Right lobe of liver (tissue), 6 donors: ENCODE measurements at places on chromosomes 6 and 20. TPM values are rescaled to one million over a fixed set of nuclear protein-coding genes. Genes with fewer than 3 reads are reported as not detected.

The TMEM151B gene
- not detected for total RNA-seq

GRCh38 chr6:15553031-15553430 is 109.8 kb downstream of the DTNBP1 start:
- no peak for DNase-seq

DNA sequence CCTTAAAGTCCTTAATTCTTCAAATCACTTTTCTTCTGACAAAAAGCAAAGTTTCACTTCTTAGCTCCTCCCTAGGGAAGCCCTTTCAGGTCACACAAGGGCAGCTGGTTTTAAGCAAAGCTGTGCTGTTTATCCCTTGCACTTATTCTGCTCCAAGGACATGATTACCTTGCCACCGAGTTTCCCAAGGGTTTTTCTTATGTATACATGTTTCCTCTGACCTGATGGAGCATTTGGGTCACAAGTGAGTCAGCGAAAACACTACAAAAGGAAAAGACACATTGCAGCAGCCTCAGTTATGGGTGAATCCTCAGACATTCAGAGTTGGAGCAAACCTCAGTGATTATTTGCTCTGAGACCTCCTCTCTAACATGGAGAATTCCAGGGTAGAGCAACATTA is 26.6 kb upstream of the ILRUN start:
- no peak for DNase-seq

GRCh38 chr6:4316867-4317400 is 181.6 kb upstream of the ECI2 start:
- DNase-seq, result no peak

The REPS1 gene
- 68.0 TPM for total RNA-seq

The BPI gene
- total RNA-seq, result not detected

DNA sequence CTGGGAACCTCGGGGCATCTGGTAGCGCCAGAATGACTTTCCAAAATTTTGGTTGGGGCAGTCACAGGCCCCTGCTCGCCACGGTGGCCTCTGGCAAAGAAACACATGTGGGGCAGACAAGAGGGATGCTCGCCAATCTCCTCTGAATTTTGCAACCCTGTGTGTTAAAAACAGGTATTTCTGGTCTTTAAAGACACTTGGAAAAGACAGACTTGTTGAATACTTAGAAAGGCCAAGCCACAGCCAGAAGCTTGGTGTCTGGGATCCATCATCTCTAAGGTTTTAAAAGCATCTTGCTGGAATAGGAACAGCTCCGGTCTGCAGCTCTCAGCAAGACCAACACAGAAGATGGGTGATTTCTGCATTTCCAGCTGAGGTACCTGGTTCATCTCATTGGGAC is 31.2 kb downstream of the HLA-E start:
- DNase-seq, result no peak

The BTNL2 gene
- total RNA-seq, result not detected

DNA sequence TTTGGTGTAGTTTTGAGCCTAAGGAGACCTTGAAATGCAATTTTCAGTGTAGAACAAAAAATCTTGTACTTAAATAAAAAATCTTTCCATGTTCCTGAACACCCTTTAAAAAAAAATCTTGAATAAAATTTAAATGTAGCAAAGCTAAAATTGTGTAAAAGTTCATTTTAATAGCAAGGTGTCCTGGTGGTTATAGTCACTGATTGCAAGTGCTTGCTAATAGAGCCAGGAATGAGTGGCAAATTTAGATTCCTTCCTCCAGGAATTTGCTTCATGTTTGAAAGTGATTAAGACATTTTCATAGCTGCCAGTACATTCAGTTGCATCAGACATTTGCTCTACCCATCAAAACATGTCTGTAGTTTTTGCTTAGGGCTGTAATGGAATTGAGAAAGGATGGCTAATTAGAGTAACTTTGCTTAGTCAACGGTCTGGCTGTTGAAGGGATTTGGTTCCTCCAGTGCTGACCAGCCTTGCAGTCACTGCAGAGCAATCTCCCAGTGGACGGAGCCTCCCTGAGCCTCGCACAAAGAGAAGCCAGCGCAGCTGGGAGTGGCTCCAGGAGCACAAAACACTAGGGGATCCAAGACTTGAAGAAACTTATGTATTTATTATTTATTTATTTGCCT is 36.5 kb downstream of the AKAP12 start:
- no peak for DNase-seq

The SLC17A2 gene
- 39.8 TPM for total RNA-seq

DNA sequence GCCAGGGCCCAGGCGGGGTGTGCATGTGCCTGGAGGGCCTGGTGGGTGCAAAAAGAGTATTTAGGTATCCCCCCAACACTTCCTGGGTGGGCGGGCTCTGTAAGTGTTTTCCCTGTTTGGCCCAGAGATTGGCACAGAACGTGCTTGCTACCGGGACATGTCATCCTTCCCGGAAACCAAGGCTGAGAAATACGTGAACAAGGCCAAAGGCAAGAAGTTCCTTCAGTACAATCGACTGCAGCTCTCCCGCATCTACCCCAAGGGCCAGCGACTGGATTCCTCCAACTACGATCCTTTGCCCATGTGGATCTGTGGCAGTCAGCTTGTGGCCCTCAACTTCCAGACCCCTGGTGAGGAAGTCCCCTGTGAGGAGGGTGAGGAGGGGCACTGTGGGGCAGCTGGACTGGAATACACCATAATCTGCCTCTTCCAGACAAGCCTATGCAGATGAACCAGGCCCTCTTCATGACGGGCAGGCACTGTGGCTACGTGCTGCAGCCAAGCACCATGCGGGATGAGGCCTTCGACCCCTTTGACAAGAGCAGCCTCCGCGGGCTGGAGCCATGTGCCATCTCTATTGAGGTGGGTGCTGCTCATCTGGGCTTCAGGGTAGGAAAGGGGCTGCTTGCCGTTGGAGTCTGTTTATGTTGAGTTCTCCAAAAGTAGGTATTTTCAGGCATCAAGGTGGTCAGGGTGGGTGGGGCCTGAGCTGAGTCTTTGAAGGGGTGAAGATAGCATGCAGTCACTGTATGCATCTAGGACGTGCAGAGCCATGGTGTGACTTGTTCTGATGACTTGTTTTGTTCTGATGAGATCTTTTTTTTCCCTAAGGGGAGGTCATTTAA is 35.2 kb downstream of the PLCG1 start:
- no peak for DNase-seq

DNA sequence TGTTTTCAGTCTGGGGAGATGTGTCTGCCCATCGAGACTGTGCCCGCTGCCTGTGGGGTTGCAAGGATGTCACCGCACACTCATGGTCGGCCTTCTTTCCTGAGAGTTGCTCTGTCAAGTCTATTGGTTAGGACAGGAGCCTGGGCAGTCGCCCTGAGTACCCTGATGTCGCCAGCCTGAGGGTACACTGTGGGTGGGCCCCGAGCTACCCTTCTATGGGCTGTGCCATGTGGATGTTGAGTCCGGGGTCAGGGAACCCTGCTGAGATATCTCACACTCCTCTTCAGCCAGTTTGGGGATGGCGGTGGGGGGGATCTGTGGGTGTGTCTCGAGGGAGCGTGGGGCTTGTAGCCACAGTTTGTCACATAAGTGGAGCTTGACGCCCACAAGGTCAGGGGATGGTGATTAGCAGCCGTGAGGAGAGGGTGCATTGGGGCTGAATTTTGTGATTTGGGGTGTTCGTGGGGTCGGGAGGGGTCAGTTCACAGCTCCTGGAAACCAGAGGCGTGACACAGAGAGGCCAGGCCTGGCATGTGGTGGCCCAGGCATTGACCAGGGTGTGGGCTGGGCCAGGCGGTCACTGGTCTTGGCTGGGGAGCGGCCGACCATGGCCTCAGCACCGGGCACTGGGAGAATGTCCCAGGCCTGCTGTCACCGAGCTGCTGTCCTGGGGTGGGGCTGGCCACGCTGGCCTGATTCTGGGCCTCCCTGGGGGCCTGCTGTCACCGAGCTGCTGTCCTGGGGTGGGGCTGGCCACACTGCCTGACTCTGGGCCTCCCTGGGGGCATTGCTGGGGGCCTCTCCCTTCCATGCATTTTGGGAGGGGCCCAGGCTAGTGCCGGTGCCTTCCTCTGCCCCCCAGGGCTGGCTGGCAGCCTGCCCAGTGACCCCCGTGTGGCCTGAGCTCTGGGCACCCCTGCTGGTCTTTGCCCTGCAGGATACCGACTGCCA is 1.6 kb upstream of the NPBWR2 start:
- no peak for DNase-seq

The SESN1 gene
- 17.1 TPM for total RNA-seq

- no peak for DNase-seq
These were observed 1.3 kb downstream of the EPPIN start for GRCh38 chr20:45545754-45546453.

- no peak for DNase-seq
These were observed 12.2 kb downstream of the TGIF2 start for GRCh38 chr20:36585410-36586125.

The EDN1 gene
- total RNA-seq, result 6.8 TPM

The NRN1 gene
- total RNA-seq, result 2.4 TPM

DNA sequence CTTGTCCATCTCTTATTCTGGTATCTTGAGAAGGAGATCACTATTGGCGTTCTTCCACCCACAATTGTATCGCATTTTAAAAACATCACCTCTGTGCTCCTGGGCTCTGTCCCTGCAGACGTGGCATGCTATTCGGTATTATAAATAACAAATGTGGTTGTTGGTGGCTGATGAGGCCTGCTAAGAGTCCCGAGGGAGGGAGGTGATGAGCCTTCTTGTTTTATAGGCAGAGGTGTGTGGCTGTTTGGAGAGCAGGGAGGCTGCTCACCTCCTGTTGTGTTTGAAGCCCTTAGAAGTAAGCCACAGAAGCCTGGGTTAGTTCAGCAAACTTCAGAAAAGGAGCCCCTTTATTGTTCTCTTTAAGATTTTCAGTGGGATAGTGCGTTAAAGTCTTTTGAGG is 15.6 kb downstream of the MANBAL start:
- DNase-seq, result no peak

DNA sequence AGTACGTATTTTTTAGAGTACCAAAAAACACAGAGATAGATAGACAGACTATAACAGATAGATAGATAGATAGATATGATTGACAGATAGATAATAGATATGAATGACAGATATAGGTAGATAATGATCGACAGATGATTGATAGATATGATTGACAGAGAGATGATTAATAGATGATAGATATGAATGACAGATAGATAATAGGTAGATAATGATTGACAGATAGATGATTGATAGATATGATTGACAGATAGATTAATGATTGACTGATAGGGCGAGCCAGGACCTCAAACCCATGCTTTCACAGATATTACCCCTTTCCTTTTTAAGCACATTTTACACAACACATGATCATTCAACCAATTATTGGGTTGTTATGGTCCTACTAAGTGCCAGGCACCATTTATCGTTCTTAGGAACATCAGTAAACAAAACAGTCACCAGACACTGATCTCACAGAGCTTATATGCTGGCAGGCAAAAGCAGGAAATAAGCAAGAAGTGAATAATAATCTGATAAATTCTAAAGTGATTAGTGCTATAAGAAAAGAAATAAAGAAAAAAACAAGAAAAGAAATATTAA is 11.6 kb downstream of the MAFB start:
- DNase-seq, result no peak

DNA sequence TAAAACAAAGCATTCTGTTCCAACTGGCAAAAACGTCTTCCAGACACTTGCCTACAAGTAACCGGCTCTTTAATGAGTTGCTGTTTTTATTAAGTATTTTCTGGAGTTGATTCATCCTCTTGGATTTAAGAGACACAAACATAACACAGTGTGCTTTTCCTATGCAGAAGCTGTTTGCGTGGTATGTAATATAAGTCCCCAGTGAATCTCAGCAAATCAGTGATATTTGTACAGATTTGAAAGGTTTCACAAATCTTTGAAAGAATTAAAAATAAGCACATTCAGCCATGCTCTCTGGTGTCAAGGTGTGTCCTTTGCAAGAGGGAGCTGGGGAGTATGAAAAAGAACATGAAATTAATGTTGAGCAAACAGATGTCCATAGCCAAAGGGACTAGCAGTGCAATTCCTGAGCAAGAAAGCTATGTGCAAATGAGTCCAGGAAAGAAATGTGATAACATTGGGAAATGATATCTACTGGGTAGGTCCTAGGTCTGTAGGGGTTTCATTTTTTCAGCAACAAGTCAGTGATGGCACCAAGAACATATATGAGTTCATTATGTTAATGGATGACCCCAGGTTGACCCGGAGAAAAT is 170.1 kb upstream of the PHACTR1 start:
- DNase-seq, result no peak

- DNase-seq, result no peak
These were observed 115.4 kb downstream of the OPN5 start for GRCh38 chr6:47897247-47897646.

GRCh38 chr6:36131511-36132245 is 1.4 kb downstream of the MAPK13 start:
- DNase-seq, result peak; percentile 67

GRCh38 chr20:59185809-59186208 is 22.2 kb downstream of the ZNF831 start:
- DNase-seq, result no peak

The FAM209B gene
- total RNA-seq, result not detected

DNA sequence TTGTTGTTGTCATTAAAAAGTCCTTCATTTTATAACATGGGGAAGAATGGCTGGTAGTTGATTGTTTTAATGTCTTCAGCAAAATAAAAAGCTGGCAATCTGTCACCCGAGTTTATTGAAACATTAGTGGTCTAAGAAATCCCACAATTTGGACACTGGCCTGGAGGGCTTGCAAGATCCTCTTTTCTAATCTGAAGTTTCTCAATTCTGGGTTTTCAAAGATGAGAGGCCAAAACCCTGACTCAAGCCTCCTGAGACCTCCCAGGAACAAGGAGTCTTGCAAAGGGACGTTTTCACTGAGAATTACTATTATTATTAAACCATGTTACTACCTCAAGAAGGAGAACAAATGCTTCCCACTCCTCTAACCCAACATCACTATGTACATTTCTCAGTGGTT is 19.5 kb downstream of the MAP1LC3A start:
- no peak for DNase-seq

DNA sequence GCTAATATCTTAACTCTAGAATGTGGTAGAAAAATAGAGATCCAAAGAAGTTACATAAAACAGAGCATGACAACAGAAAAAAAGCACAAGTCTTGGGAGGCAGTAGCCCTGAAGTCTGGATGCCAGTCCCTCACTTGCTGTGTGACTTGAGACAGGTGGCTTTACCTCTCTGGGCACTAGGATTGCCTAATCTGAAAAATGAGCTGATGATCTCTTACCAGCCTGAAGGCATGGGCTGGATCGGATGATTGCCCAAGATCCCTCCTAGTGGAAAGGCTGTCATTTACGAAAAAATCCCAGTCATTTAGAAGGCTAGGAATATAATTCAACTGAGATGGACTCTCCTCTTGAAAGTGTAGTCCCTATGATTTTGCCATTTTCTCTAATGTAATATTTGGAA is 10.9 kb upstream of the GCM1 start:
- DNase-seq, result no peak

DNA sequence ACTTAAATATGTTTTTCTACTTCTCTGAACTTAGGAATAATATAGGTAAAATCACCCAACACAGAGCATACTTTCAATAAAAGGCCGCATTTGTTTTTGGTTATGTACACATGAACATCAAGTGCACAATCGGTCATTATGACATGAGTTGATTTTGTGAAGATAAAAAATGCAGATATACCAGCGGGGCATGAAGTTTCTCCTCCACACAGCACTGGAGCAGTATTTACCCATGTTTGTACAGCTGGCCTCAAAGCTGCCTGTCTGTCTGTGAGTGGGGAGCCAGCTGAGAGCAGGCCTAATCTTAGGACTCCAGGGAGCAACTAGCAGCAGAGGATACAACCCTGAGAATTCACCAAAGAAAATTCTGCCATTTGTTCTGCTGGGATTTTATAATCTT is 206.5 kb downstream of the TPBG start:
- no peak for DNase-seq

The SLC22A2 gene
- not detected for total RNA-seq

GRCh38 chr6:139316622-139317317 is 25.0 kb upstream of the TXLNB start:
- no peak for DNase-seq

GRCh38 chr6:75204217-75204958 is 1.5 kb downstream of the COL12A1 start:
- no peak for DNase-seq

The HLA-DQB2 gene
- 5.1 TPM for total RNA-seq
